HFFc6 (cell line): ENCODE measurements at places on chromosomes 5 and 9. TPM values are rescaled to one million over a fixed set of nuclear protein-coding genes. Genes with fewer than 3 reads are reported as not detected.

The PCDHGA10 gene
- total RNA-seq = 0.87 to 1.2 TPM (median 1.0 TPM) in 3 replicates

- no peak overlapping the region for H3K27ac ChIP-seq
- H3K4me3 ChIP-seq = no peak overlapping the region
- no peak for DNase-seq
- peaks cover 52% of the 10 kb centered on the region for H3K4me1 ChIP-seq
Measured at GRCh38 chr5:14062178-14062577, 81.0 kb upstream of the TRIO start.

DNA sequence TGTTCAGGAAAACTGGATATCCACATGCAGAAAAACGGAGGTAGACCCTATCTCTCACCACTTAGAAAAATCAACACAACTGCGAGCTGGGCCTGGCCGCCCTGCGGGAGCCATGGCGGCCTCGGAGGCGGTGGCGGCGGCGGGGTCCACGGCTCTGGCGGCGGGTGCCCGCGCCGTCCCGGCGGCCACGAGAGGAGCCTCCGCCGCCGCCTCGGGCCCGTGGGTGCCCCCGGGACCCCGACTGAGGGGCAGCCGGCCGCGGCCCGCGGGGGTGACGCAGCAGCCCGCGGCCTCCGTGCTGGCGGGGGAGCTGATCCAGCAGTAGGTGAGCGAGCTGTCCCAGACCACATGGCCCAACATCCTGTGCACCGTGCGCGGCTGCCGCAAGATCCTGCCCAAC lies 25.3 kb downstream of the FANCC start:
- peaks cover 11% of the 10 kb centered on the region for H3K4me1 ChIP-seq
- peaks cover 2% of the 10 kb centered on the region; the same call in 1 of the 2 replicates for H3K27me3 ChIP-seq
- H3K27ac ChIP-seq = no peak overlapping the region
- DNase-seq = no peak

- no peaks in the 10 kb centered on the region for H3K4me1 ChIP-seq
- DNase-seq = no peak
Measured at GRCh38 chr9:6634444-6634843, 11.1 kb downstream of the GLDC start.

The TRIM32 gene
- total RNA-seq = 55.2 and 66.5 TPM in 2 replicates

- H3K4me1 ChIP-seq = peaks cover 14% of the 10 kb centered on the region
- peaks cover 41% of the 10 kb centered on the region for H3K27me3 ChIP-seq
- H3K36me3 ChIP-seq = no peaks in the 10 kb centered on the region
- no peak overlapping the region for H3K27ac ChIP-seq
Measured at GRCh38 chr5:35227720-35228119, 2.6 kb downstream of the PRLR start.

GRCh38 chr9:134743853-134744252 lies 102.2 kb downstream of the COL5A1 start:
- H3K4me3 ChIP-seq = peak overlapping the region; percentile 35; the same call in 1 of the 2 replicates
- DNase-seq = no peak
- H3K27me3 ChIP-seq = peaks cover 49% of the 10 kb centered on the region
- no peaks in the 10 kb centered on the region; the same call in 1 of the 2 replicates for H3K4me1 ChIP-seq

The TCF7 gene
- 0.84 to 3.4 TPM (median 0.99 TPM) in 3 replicates for total RNA-seq

GRCh38 chr5:147963948-147964693 lies 57.8 kb upstream of the C5orf46 start:
- DNase-seq = no peak
- H3K27me3 ChIP-seq = no peaks in the 10 kb centered on the region; the same call in 1 of the 2 replicates
- H3K36me3 ChIP-seq = no peaks in the 10 kb centered on the region
- H3K27ac ChIP-seq = no peak overlapping the region
- H3K4me3 ChIP-seq = no peak overlapping the region

DNA sequence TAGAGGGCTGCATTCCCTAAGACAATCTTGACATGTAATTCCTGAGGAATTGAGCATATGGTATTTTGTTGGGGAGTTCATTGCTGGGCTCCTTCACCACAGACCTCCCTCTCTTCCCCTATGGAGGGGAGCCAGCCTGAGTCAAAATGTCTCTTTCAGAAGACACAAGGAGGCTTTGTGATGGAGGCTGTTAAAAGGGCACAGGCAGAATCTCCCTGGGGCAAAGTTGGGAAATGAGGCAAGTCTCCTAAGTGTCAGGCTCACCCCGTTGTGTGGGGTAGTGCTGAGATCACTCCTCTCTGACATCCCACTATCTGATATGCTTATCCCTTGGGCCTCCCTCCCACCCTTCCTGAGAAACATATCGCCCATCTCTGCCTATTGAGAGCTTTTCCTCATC lies 30.6 kb downstream of the GFRA3 start:
- no peak overlapping the region for H3K27ac ChIP-seq
- H3K27me3 ChIP-seq = peaks cover 50% of the 10 kb centered on the region
- no peaks in the 10 kb centered on the region for H3K36me3 ChIP-seq
- H3K4me3 ChIP-seq = no peak overlapping the region

GRCh38 chr9:80792726-80793125 lies 896.6 kb downstream of the TLE1 start:
- no peak overlapping the region for H3K4me3 ChIP-seq
- peaks cover under 1% of the 10 kb centered on the region; the same call in 1 of the 2 replicates for H3K27me3 ChIP-seq
- H3K36me3 ChIP-seq = no peaks in the 10 kb centered on the region
- H3K4me1 ChIP-seq = no peaks in the 10 kb centered on the region
- H3K27ac ChIP-seq = no peak overlapping the region
- no peak for DNase-seq

GRCh38 chr9:88266416-88266815 lies 121.8 kb upstream of the SPIN1 start:
- H3K27ac ChIP-seq = no peak overlapping the region
- no peak for DNase-seq
- peaks cover 32% of the 10 kb centered on the region for H3K4me1 ChIP-seq

DNA sequence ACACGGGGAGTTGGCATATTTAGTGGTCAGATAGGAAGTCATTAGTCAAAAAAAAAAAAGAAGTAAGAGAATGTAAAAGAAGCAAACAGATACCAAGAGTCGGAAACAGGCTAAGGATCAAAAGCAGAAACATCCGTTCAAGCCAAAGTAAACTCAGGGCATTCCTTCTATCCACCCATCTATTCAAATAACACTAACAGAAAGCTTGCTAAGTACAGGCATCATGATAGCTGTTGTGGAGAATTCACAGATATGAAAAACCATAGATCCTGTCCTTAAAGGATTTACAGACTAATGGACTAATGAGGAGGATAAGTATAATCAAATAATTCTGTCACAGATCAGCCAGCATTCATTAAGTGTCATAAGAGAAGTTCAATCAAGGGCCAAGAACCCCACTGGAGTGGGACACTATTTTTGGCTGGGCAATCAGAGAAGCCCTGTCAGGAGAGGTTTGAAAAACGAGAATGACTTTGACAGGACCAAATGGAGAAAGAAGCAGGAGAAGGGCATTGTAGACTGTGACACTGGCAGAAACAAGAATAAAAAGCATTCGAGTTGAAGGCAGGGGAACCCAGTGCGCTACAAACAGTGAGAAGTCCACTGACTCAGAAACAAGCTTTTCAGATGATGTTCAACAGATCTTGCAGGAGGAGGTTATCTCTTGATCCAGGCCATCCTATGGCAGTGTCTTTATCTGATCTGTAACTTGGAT lies 154.2 kb upstream of the TSLP start:
- peak overlapping the region; percentile 52 for H3K4me3 ChIP-seq
- peaks cover 2% of the 10 kb centered on the region for H3K27me3 ChIP-seq
- H3K36me3 ChIP-seq = no peaks in the 10 kb centered on the region
- peak; percentile 29 for DNase-seq
- H3K27ac ChIP-seq = peak overlapping the region; percentile 56

DNA sequence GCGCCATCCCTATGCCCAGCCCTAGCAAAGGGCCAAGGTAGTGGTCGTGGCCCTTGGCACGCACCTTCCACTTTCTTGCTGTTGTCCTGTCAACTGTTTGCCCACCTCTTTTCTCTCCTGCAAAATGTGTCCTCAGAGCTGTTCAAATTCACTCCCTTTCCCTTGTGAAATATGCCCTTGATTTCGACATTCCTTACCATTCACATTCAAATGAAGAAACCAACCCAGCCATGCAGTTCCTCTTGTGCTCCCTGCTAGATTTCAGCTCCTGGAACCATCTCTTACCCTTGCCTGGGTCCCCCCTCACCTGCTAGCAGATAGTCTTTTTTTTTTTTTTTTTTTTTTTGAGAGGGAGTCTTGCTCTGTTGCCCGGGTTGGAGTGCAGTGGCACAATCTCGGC lies 19.6 kb upstream of the HRH2 start:
- no peaks in the 10 kb centered on the region for H3K4me1 ChIP-seq
- no peak for DNase-seq
- H3K36me3 ChIP-seq = 0 out of 2 replicates have a peak, but pooled peaks cover 6% of the 10 kb centered on the region
- H3K27me3 ChIP-seq = no peaks in the 10 kb centered on the region; the same call in 1 of the 2 replicates

The FOXD4L3 gene
- not detected in 3 replicates for total RNA-seq

The PCDHB2 gene
- 5.2 to 8.8 TPM (median 8.6 TPM) in 3 replicates for total RNA-seq

GRCh38 chr9:138068601-138069035 lies 191.0 kb downstream of the CACNA1B start:
- H3K27me3 ChIP-seq = peaks cover 4% of the 10 kb centered on the region; the same call in 1 of the 2 replicates
- no peaks in the 10 kb centered on the region; the same call in 1 of the 2 replicates for H3K36me3 ChIP-seq
- no peaks in the 10 kb centered on the region for H3K4me1 ChIP-seq
- no peak for DNase-seq
- H3K27ac ChIP-seq = no peak overlapping the region

- H3K27me3 ChIP-seq = peaks cover 2% of the 10 kb centered on the region; the same call in 1 of the 2 replicates
- H3K27ac ChIP-seq = no peak overlapping the region
- H3K36me3 ChIP-seq = no peaks in the 10 kb centered on the region
- H3K4me1 ChIP-seq = peaks cover 18% of the 10 kb centered on the region
- no peak for DNase-seq
Measured at GRCh38 chr5:150595466-150596031, 44.9 kb upstream of the SYNPO start.

The GGTA1 gene
- not detected in 3 replicates for total RNA-seq
